ENCODE measurements at places on chromosomes 3 and 15.

GRCh38 chr3:22451501-22451900 lies 700.5 kb upstream of the ZNF385D start:
- no peak for DNase-seq

DNA sequence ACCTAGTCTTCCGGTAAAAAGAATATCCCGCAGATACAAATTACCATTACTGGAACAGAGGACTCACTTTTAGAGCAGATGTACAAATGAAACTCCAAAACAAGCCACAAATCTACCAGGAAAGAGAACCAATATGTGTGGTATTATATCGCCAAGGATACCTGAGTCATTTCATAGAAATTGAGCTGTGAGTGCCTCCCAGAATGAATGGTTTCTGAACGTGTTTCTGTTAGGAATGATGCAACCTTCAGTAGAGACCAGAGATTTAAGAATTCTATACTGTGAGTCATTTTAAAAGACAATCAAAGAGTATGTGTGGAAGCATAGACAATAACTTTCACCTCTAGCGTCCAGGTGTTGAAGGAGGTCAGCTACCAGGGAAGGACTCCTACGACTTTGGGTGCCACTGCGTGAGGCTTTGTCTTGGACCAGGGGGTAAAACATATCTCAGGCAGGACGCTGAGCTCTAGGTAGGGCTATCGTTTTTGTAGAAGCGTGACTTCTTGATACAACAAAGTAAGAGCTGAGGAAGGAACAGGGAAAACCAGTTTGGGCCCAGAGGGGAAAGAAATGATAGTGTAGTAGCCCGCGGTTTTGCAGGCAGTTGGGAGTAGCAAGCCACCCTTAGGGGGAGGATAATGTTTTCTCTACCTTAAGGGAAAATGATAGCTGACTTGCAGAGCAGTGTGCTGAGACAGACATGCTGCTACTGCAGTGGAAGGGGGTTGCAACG lies 210.4 kb downstream of the TP63 start:
- no peak for DNase-seq

- DNase-seq: no peak
Measured at GRCh38 chr15:78365917-78366316, 25.8 kb downstream of the CRABP1 start.

DNA sequence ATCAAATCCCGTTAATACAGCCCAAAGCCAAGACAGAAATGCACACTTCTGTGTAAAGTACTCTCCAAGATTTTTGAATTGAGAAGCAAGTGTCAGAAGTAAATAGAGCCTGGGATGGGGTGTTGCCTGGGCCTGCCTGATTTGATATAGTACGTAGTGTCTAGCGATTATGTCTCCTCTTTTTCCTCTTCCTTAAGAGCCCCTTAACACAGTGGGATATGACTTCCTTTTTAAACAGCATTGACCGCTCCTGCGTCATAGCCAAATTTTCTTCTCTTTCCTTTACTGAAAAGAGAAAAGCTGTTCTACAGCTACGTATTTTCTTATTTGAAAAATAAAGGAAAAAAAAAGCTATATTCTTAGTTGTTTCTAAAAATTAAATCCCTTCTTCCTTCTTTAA lies 97.7 kb downstream of the PLCL2 start:
- DNase-seq: no peak

- no peak for DNase-seq
Measured at GRCh38 chr15:40010686-40011085, 28.3 kb downstream of the SRP14 start.

GRCh38 chr3:185308126-185308754 lies 54.4 kb upstream of the EHHADH start:
- DNase-seq: peak; percentile 69

DNA sequence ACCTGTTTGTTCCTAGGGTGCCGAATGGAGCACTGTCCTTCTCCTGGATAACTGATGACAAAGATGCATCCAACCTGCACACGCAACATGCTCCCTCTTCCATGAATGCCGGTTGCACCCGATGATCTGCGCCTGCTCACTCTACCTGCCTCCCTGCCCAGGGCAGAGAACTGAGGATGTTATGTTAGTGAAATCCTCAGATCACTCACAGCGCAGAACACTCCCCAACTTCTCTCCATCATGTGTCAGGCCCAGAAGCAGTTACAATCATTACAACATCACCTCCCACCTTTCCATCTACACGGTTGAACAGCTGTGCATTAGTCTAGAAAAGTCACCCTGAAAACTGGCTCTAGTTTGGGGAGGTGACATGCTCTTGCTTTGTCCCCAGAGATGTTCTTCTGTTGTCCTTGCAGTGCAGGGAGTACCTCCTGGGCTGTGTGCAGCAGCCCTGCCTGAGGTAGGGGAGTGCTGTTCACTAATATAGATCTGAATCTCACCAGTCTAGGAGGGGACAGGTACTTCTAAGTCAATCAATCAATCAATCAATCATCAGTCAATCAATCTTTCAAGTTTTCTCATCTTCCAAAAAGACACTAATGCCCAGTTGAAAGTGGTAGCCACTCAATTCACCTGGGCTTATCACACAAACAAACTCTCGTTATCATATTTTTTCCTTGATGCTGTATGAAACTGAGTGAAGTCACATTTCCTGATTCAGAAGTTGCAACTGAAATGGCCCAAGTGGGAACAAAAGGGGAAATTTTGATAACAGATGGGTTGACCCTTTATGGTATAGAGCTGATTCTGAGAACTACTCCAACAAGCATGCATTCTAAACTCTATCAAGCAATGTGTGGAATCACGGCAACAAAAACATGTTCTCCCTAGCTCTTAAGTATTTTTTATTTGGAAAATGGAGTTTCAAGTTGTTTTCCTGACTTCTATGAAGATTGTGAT lies 15.4 kb upstream of the ISLR start:
- no peak for DNase-seq

DNA sequence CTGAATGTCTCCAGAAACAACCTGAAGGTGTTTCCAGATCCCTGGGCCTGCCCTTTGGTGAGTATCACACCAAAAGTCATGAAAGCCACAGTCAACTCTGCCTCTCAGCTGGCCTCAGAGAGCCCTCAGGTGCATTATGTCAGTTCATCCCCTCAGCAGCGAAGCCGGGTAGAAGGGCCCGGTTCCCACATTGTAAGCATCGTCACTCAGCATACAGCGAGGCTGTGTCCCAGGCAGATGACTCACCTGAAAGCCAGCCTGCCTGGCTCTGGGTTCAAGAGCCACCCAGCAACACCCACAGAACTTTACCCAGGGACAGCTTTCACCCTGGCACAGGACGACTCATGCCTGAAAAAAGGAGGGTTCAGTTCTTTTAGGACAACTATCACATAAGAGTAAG lies 91.6 kb downstream of the LRRK1 start:
- no peak for DNase-seq

DNA sequence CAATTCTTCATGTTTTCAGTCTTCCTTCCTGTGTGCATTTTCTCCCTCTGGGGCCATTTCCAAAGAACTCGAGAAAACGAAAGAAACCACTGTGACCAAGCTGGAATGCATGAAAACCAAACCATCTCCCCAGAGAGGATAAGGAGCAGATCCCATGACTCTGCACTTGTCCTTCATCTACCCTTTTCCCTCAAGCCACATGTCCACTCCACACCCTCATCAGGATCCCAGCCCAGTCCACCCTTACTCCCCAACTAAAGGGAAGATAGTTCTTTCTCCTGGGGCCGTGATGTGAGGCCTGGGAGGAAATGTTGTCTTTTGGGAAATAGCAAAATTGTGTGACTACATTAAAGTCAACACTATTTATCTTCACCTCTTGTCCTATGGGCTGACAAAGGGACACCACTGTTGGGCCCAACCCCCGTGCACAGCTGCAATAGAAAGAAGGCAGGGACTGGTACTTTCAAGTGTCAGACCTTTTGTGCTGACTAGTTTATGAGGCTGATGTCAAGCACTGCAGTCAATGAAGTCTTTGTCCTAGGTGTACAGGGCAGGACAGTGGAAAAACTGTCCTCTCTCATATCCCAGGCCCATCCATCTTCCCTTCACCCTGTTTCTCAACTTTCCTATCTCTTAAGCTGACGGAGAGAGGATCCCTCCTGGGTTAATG lies 487.1 kb upstream of the NR2F2 start:
- DNase-seq: no peak

DNA sequence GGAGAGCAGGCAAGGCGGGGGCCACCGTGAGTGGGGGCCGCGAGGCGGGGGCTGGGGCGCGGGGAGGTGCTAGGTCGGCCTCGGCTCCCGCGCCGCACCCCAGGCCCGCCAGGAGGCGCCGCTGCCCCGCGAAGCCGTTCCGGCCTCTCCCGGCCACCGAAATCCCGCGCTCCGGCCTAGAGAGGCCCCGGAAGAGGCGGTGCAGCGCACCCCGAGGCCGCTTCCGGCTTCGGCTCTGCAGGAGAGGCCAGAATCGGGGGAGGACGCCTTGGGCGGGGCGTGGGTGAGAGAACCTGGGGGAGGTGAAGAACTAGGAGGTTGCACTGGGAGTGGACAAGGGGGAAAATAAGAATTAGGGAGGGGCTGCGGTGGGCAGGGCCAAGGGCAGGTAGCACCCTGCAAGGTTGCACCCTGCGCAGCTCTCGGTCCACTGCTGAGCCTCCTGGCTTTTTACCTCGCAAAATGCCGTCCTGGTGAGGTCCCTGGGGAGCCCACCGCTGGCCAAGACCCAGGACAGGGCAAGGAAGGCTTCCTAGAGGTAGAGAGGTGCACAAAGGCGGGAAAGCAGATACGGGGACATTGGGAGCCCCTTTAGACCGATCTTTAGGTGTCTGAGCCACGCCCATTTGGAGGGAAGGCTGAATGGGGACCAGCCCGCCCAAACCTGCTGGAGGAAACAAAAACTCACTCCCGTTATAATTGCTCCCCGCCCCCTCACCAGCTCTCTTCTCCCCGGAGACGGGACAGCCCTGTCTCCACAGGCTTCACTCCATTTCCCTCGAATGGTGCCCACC lies 8.4 kb upstream of the GNAI2 start:
- DNase-seq: peak; percentile 89

DNA sequence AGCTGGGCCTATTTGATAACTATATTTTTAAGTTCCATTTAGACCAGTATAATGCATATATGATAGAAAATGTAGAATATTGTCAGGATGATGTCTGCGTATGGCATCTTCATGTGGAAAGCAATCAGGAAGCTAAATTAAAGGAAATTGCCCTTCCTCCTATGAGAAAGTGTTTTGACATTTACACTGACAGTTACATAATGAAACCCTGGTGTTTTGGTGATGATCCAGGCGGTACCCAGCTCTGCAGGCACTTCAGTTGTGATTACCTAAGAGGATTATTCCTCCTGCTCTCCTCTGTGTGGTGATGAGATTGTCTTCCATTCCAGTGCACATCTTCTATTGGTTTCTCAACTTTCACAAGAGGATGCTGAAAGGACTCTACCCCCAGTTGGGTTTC lies 126.5 kb upstream of the MITF start:
- DNase-seq: no peak

DNA sequence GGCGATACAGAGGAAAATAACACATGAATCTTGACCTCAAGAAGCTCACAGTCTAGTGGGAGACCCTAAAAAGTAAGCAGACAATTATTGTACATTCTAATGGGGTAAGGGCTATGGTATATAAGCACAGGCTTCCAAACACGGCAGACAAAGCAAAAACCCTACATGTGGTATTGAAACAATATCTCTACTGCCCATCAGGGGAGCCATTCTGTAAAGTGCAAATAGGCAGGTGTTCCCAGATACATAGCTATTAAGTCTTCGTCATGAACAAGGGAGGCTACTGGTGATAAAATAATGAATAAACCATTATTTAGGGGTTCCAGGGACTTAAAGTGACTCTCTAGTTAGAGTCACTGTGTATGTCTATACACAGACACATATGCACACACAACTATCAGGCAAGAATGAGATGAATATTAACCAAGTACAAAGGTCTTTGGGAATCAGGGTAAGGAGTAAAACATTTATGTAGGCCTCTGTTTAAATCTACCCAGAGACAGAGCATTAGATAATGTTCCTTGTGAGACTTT lies 38.7 kb upstream of the ASB14 start:
- DNase-seq: peak; percentile 0

- DNase-seq: no peak
Measured at GRCh38 chr3:197522881-197523441, 32.8 kb downstream of the BDH1 start.

GRCh38 chr3:31958701-31959152 lies 22.3 kb downstream of the OSBPL10 start:
- peak; percentile 5 for DNase-seq

DNA sequence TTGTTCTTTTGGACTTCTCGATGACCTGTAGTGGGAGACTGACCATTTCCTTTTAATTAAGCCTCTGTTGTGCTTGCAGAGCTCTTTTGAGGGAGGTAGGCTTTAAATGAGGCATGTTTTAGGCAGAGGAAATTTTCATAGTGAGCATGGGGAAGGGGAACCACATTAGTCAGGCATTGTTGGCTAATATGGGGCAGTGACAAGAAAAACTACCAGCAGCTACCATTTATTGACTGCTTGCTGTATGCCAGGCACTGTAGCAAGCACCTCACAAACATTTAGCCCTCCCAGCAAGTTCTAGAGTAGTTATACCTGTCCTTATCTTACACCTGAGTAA lies 10.9 kb downstream of the ATG7 start:
- DNase-seq: no peak

GRCh38 chr3:13768453-13768852 lies 111.4 kb downstream of the WNT7A start:
- DNase-seq: no peak

GRCh38 chr3:23405081-23405480 lies 202.0 kb downstream of the UBE2E2 start:
- DNase-seq: no peak

GRCh38 chr15:38743147-38743546 lies 178.5 kb upstream of the RASGRP1 start:
- no peak for DNase-seq

DNA sequence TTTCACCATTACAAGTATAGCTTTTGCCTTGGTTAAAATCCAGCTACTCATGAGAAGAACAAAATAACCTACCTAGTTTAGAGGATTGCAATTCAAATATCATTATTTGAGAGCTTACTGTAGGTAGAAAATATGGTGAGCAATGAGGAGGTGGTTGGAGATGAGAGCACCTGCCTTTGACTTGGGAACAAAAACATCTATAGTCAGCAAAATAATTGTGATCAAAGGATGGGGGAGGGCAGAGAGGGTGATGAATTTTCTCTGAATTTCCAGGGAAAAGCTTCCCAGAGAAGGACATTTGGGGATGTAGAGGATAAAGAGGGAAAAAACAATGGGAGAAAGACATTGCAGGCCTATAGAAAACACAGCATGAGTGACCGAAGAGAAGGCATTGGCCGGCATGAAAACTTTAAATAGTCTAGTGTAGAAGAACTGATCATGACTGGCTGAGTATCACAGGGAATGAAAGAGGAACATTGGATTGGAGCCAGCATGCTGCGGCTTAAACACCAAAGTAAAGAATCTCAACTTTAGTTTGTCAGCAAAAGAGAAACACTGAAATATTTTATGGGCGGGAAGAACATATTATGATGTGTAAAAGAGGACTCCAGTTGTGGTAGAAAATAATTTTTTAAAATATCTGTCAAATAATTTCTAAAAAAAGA lies 581.3 kb downstream of the UNC13C start:
- no peak for DNase-seq

- DNase-seq: no peak
Measured at GRCh38 chr3:158508481-158508880, 62.5 kb upstream of the MLF1 start.
